ENCODE measurements at places on chromosomes 5 and 9. TPM values are rescaled to one million over a fixed set of nuclear protein-coding genes. Genes with fewer than 3 reads are reported as not detected.
A peak's percentile ranks its signal among the peaks of the same experiment; 100 is the strongest.

Gene CENPH
- total RNA-seq = 35.6 TPM

Gene ADAMTS13
- 3.4 TPM for total RNA-seq

Gene ADAMTSL2
- 0.10 TPM for total RNA-seq

Gene NKD2
- 12.3 TPM for total RNA-seq

Gene SLC6A3
- total RNA-seq = 0.05 TPM

Gene GAS1
- total RNA-seq = 0.13 TPM

DNA sequence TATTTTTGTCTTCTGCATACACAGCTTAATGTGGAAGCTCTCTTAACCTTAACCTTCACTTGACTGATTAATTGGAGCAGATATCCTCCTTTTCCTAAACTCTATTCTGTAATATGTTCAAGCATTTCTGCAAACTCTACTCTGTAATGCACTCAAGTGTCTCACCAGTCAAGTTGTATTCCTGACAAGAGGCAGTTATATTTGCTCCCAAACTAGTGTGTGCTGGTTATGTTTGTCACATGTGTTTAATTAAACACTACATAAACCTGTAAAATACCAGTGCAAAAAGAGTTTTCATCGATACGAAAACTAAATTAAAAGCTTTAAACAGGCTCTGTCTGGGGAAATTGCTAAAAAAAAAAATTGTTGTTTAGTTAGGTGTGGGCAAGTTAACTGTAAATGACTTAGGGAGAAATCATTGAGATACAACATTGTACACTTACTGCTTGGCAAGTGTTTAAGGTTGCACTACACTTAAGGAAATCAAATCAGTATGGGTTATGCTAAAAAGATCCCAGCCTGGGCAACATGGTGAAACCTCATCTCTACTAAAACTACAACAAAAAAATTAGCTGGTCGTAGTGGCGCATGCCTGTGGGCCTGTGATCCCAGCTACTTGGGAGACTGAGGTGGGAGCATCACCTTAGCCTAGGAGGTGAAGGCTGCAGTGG is 6.7 kb downstream of the FAF2 start:
- no peak overlapping the region for H3K27ac ChIP-seq
- H3K36me3 ChIP-seq = peaks cover 6% of the 10 kb centered on the region
- H3K4me3 ChIP-seq = no peak overlapping the region
- H3K4me1 ChIP-seq = peaks cover 8% of the 10 kb centered on the region
- DNase-seq = no peak

GRCh38 chr5:131252824-131253171 is 11.1 kb upstream of the CDC42SE2 start:
- no peaks in the 10 kb centered on the region for H3K4me1 ChIP-seq
- H3K36me3 ChIP-seq = no peaks in the 10 kb centered on the region
- H3K4me3 ChIP-seq = no peak overlapping the region
- no peak for DNase-seq

GRCh38 chr9:126222363-126222834 is 104.2 kb upstream of the MVB12B start:
- no peaks in the 10 kb centered on the region for H3K4me1 ChIP-seq
- H3K27ac ChIP-seq = no peak overlapping the region
- H3K4me3 ChIP-seq = no peak overlapping the region
- H3K36me3 ChIP-seq = no peaks in the 10 kb centered on the region
- no peak for DNase-seq

DNA sequence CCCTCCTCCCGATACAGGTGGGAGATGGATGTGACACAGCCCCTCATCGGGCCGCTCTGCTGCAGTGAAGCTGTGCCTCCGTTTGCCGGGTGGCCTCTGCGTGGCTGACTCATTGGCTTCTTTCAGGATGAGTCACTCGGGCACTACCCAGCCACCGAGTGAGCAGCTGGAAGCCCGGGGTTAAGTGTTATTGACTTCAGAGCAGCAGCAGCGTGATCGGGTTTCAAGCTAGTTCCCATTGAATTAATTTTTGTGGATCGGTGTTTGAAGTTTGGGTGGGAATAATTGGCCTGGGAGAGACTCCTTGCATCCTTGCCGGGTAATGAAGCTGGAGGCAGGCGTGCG is 266.4 kb upstream of the IRX4 start:
- H3K4me3 ChIP-seq = 0 out of 2 replicates have a peak overlapping the region, but pooled peaks have one; percentile 11
- H3K36me3 ChIP-seq = no peaks in the 10 kb centered on the region
- no peak overlapping the region for H3K27ac ChIP-seq
- peaks cover 2% of the 10 kb centered on the region for H3K27me3 ChIP-seq
- no peak for DNase-seq

DNA sequence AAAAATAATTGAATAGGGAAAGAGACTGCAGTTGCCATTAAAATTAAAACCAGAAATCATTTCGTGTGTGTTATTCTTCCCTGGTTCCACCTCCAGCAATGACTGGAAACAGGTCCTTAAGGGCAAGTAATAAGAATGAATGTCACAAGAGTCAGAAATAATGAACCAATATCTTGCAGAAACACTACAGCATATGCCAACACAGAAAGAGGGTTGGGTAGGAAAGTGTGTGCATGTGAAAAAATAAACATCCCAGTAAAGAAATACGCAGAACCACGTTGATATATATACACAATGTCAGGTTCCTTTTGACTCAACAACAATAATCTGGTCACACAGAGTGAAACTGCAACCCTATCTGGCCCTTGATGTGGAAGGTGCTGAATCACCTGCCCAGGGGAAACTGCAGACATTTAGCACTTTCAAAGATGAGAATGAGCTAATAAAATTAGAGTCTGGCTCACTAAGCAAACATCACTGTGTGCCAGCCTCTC is 15.0 kb downstream of the HMHB1 start:
- H3K27ac ChIP-seq = no peak overlapping the region
- H3K4me3 ChIP-seq = no peak overlapping the region
- H3K27me3 ChIP-seq = no peaks in the 10 kb centered on the region
- no peaks in the 10 kb centered on the region for H3K36me3 ChIP-seq
- 0 out of 2 replicates have a peak, but pooled peaks cover 4% of the 10 kb centered on the region for H3K4me1 ChIP-seq
- peak; percentile 41 for DNase-seq

DNA sequence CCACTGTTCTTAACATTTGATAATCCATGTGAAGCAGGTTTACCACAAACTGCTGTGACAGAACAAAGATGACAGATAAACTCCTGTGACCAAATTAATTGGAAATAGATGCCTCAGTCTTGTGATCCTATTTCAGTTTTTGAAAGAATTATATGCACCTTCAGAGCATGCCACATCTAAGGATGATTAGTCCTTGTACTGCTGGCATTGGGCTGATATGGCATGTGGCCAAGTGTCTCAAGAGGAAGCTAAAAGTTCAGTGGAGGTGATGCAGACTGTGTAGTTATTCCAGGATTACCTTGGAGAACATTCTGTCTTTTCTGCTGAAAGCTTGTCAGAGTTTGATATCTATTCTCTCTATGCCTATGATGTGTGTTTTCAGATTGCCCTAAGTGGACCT is 314.4 kb upstream of the EFNA5 start:
- no peaks in the 10 kb centered on the region for H3K27me3 ChIP-seq
- H3K27ac ChIP-seq = no peak overlapping the region
- no peak overlapping the region for H3K4me3 ChIP-seq
- H3K36me3 ChIP-seq = no peaks in the 10 kb centered on the region
- H3K4me1 ChIP-seq = no peaks in the 10 kb centered on the region
- no peak for DNase-seq

DNA sequence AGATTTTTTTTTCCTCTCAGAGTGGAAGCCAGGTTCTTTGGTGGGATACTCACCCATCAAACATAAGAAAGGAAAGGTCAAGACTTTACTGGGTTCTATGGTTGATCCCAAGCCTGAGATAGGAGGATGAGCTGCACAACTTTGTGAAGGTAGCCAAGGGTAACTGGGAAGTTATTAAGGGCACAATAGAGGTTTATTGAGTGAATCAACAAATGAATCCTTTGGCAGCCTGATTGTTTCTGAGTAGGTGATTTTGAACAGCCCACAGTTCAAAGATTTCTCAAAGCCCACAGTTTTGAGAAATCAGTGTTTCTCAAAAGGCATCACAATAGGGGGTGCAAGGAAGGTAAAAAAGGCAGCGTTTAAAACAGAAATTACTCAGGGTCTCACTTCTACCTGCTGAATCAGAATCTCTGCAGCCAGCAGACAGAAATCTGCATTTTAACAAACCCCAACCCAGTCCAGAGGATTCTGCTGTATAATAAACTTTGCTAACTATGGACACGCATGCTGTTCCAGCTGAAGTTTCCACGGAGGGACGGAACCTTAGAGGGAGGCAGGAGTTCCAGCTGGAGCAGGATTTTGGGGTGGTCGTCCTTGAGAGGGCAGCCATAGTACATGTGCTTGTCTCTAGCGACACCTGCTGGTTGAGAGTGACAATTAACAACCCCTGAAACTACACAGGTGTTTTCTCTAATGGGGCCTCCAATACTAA is 32.7 kb upstream of the FSD1L start:
- H3K36me3 ChIP-seq = no peaks in the 10 kb centered on the region
- DNase-seq = peak; percentile 45
- H3K27ac ChIP-seq = no peak overlapping the region
- no peaks in the 10 kb centered on the region for H3K4me1 ChIP-seq
- H3K27me3 ChIP-seq = no peaks in the 10 kb centered on the region
- no peak overlapping the region for H3K4me3 ChIP-seq

DNA sequence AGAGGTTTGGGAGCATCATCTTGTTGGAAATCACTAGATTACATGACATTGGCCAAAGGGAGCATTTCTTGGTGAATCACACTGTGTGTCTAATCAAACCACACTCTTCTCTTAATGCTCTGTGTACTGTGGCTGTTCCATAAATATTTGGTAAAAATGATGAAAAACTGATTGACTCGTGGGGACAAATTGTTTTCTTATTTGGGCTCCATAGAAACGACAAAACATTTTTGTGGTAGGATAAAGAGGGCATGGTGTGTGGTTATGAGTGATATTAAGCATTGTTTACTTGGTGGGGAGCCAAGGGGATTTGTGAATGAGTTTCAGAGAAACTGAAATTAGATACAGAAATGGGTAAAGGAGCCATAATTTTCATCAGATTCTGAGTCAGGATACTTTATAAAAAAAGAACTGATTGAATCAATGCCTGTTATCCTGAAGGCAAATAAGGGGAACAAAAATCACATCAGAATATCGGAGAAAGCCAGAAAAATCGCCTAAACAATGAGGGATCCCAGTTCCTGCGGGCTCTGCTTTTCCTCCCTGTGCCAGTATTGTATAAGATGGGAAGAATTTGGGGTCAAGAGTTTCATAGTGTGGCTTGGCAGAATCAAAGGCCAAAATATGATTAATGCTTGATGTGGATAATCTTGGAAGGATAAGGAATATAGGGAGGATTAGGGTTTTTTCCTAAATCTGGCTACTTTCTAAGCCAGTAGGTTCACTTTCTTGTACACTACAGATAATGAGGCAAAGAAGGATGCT is 33.3 kb downstream of the FBXL7 start:
- no peaks in the 10 kb centered on the region for H3K4me1 ChIP-seq
- no peak for DNase-seq
- no peak overlapping the region for H3K4me3 ChIP-seq
- H3K27ac ChIP-seq = no peak overlapping the region
- no peaks in the 10 kb centered on the region for H3K36me3 ChIP-seq

- H3K27ac ChIP-seq = no peak overlapping the region
- no peaks in the 10 kb centered on the region for H3K36me3 ChIP-seq
- no peak for DNase-seq
- no peak overlapping the region for H3K4me3 ChIP-seq
- no peaks in the 10 kb centered on the region for H3K27me3 ChIP-seq
Measured at GRCh38 chr5:8844847-8845246, 701.0 kb downstream of the SEMA5A start.

GRCh38 chr5:155969537-155969936 is 357.4 kb upstream of the SGCD start:
- H3K27me3 ChIP-seq = no peaks in the 10 kb centered on the region
- H3K4me1 ChIP-seq = no peaks in the 10 kb centered on the region
- DNase-seq = no peak
- no peak overlapping the region for H3K27ac ChIP-seq

- H3K4me1 ChIP-seq = peaks cover 53% of the 10 kb centered on the region
- no peak for DNase-seq
- H3K27ac ChIP-seq = peak overlapping the region; percentile 69
- no peak overlapping the region for H3K4me3 ChIP-seq
Measured at GRCh38 chr9:37996819-37997217, 72.2 kb downstream of the SHB start.

DNA sequence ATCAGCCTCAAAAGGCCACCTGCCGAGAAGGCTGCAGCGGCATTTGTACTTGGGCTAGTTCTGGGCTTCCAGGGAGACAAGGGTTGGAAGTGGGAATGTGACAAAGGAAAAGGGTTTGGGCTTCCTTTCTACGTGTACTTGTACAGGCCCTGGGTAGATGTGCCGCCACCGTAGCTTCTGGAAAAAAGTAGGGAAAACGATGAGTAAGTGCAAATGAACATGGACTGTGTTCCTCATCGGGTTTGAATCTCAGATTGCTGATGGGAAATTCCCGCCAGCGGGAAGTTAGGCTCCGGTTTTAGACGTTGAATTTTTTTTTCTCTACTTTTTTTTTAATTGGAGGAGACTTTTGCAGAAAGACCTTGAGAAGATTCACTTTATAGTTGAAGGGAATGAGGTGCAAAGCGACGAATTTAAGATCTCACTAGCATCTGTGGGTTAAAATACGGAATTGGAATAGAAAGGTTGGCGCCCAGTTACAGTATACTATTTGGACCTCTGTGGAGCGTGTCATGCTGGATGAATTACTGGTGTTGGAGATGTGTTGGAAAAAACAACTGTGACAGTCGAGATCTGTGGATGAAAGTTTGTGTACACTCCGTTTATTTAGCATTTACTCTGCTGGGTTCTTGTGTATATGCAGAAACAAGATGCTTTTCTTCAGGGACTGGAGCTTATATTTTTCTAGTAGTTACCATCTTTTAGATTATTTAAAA is 1.2 kb downstream of the G3BP1 start:
- H3K4me3 ChIP-seq = peak overlapping the region; percentile 92
- no peaks in the 10 kb centered on the region for H3K27me3 ChIP-seq
- no peak for DNase-seq
- peak overlapping the region; percentile 88 for H3K27ac ChIP-seq
- H3K36me3 ChIP-seq = peaks cover 11% of the 10 kb centered on the region
- H3K4me1 ChIP-seq = peaks cover 24% of the 10 kb centered on the region

DNA sequence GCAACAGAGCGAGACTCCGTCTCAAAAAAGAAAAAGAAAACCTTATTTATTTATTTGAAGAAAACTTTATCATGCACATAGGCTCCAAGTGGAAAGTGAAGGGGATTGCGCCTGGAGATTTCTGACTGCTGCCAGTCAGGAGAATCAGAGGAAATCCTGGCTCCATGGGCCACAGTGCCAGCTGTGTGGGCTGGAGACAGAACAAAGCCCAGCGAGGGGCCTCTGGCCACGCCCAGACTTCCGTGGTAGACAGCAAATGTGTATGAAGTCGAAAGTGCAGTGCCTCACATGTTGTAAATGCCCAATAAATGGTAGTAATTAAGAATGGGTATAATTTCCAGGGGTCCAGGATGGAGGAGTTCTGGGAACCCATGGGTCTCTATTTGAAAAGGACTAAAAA is 75.8 kb upstream of the WWC1 start:
- H3K4me3 ChIP-seq = no peak overlapping the region
- H3K27me3 ChIP-seq = no peaks in the 10 kb centered on the region
- no peak overlapping the region for H3K27ac ChIP-seq
- no peaks in the 10 kb centered on the region for H3K36me3 ChIP-seq

DNA sequence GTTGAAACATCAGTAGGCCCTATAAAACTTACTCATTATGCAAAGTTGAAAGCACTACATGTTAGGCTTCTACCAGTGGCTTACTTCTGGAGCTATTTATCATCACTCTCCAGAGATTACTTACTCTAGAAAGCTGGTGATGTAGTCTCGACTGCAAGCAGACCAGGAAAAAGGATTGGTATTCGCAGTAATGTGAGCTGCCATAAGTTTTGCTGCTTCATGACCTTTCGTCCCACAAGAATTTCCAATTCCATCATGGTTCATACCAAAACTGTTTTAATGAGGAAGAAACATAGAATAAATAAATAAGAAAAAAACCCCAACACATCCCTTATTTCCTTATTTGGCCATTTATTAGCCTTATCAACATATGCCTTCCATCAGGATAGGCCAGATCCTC is 181.9 kb downstream of the ADAMTS6 start:
- no peaks in the 10 kb centered on the region for H3K36me3 ChIP-seq
- DNase-seq = no peak
- H3K4me3 ChIP-seq = no peak overlapping the region
- no peaks in the 10 kb centered on the region for H3K27me3 ChIP-seq
